ENCODE measurements at places on chromosomes 1 and 21. TPM values are rescaled to one million over a fixed set of nuclear protein-coding genes. Genes with fewer than 3 reads are reported as not detected.

The GNB1 gene
- total RNA-seq, result 338 TPM

The PADI4 gene
- total RNA-seq, result 0.78 TPM

The PGLYRP4 gene
- total RNA-seq, result not detected

The NEGR1 gene
- total RNA-seq, result 26.9 TPM

The ANGPTL3 gene
- total RNA-seq, result 0.06 TPM

The ELAVL4 gene
- 0.43 TPM for total RNA-seq

Data from mucosa of gallbladder (tissue), 1 donor.